ENCODE measurements at places on chromosomes 1 and 21. TPM values are rescaled to one million over a fixed set of nuclear protein-coding genes. Genes with fewer than 3 reads are reported as not detected.

VHLL gene
- total RNA-seq = not detected

TLR5 gene
- total RNA-seq = not detected

CADM3 gene
- 6.0 TPM for total RNA-seq

TRABD2B gene
- total RNA-seq = 0.16 TPM

TMEM222 gene
- 31.4 TPM for total RNA-seq

ADAMTSL4 gene
- total RNA-seq = 13.0 TPM

INKA2 gene
- total RNA-seq = 0.27 TPM

ZNF684 gene
- total RNA-seq = 5.6 TPM

B3GALT2 gene
- 0.18 TPM for total RNA-seq

PLD5 gene
- total RNA-seq = under 0.01 TPM

TDRD10 gene
- total RNA-seq = not detected

FMO3 gene
- 1.3 TPM for total RNA-seq

AMY1C gene
- not detected for total RNA-seq

NBPF12 gene
- 10.7 TPM for total RNA-seq

ARHGEF16 gene
- not detected for total RNA-seq
